IPS DF 6.9 (cell line): ENCODE measurements at places on chromosomes 11 and 22.

DNA sequence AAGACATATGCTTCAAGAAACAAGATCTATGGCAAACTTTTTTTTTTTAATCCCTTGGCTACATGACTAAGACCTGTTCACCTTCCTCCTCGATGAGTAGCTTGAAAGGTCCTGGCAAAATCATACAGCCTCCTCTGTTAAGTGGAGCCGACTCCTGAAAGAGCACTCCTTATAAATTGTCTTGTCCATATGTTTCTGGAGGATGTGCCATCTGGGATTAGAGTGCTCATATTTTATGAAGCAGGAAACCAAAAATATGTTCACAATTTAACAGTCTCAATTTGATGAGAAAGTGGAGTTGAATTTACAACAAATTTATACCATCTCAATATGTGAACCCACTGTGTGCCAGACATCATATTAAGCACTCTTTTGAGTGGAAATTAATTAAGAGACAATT, 912.1 kb upstream of the FAT3 start:
- no peak for DNase-seq

DNA sequence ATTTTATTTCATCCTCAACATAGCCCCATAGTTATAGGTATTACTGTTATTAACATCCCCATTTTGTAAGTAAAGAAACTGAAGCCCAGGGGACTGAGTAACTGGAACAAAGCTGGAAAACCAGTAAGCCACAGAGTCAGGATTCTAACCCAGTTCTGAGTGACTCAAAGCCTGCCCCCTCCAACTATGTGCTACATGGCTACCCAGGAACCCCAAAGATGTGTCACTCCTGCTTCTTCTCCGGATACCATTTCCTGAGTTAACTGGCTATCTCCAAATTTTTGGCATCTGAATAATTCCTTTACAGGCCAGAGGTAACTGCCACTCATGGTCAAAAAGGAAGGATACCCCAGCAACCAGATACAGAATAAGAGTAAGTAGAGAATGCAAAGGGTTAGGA, 43.6 kb downstream of the TENM4 start:
- no peak for DNase-seq

- no peak for DNase-seq
These were observed 18.0 kb upstream of the CHST1 start for GRCh38 chr11:45683271-45684058.

DNA sequence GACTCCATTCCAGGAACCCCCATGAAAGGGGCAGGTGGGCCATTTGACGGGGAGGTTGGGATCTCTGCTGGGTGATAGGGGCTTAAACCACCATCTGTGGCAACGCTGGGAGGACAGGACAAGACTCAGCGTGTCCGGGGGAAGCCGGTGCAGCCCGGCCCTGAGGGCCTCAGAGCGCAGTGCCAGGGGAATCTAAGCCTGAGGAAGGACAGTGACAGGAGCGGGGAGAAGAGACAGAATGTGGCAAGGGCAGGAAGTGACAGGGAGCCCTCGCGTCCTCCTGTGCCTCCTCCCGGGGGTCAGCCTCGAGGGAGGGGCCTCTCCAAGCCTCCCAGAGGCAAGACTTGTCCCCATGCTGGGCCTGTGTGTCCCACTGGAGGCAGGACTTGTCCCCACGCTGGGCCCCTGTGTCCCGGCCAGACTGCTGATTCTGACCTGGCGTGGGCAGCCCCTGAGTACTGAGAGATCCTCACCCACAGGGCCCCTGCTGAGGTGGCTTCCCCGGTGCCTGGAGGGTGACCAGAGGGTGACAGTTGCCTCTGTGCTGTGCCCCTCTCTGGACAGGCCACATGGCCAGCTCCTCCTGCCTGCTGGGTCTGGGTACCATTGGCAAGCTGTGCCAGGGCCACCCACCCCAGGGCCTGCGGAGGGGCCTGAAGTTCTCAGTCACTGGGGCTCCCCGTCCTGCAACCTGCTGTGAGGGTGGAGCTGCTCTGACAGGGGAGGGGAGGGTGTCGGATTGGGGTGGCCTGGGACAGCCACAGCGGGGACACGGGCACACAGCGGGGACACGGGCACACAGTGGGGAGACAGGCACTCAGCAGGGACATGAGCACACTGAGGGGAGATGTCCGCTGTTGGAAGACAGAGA, 676.2 kb downstream of the BRD1 start:
- no peak for DNase-seq

DNA sequence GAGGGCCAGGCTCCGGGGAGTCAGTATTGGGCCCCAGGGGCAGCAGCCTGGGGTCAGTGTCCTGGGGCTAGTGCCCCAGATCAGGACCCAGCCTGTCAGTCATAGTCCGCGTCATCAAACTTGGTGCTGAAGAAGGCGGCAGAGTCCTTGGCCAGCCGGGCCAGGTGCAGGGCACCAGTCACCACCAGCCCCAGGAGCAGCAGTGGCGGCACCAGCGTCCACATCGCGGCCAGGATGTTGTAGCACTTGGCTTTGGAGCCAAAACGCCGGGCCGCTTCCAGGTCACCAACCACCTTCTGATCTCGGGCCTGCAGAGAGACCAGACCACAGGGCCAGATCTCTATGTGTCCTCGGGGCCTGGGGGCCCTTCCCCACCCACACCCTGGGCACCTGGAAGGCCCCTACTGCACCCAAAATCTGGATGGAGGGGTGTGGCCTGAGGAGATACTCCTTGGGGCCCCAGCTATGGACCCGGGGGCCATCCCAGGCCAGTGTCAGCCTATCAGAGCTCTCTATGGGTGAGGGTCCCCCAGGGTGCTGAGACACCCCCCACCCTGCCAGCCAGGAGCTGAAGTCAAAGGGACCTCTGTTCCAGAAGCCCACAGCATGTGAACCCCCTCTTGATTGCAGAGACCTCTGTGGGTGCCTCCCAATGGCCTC, 790 bp downstream of the IFITM5 start:
- DNase-seq: no peak

DNA sequence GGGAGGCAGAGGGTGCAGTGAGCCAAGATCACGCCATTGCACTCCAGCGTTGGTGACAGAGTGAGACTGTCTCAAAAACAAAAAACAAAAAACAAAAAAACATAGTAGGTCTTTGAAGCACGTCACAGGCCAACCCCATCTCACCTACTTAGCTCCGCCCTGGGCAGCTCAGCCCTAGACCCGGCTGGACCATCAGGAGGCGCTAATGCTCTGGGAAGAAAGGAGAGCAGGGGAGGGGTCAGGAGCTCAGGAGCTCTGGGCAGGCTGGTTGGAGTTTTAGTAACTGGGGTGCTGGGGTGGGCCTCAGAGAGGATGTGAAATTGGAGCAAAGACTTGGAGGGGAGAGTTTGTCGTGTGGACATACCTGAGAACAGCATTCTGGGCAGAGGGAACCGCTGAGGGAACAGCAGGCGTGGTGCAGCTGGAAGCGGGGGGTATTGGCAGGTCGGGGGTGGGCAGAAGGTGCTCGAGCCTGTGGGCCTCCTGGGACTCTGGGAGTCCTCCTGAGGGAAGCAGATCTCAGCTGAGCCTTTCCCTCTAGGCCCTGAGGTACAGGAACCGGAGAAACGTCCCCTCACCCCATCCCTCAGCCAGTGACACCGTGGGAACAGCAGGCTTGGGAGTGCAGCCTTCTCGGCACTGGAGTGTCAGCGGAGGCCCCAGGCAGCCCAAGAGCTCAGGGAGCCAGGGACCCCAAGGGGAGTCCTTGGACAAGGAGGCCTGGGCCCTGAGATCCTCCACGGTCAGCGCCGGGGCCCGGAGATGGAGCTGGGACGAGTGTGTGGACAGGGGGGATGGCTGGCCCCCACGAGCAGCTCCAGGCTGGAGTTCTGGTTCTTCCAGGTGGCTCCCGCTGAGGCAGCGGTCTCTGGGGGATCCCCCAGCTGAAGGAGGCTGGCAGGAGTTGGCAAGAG, 2.2 kb upstream of the RPS6KA4 start:
- no peak for DNase-seq

- DNase-seq: no peak
These were observed 48.5 kb upstream of the BMAL1 start for GRCh38 chr11:13229136-13229535.

GRCh38 chr11:114272311-114272710, 23.9 kb upstream of the NNMT start:
- DNase-seq: no peak

DNA sequence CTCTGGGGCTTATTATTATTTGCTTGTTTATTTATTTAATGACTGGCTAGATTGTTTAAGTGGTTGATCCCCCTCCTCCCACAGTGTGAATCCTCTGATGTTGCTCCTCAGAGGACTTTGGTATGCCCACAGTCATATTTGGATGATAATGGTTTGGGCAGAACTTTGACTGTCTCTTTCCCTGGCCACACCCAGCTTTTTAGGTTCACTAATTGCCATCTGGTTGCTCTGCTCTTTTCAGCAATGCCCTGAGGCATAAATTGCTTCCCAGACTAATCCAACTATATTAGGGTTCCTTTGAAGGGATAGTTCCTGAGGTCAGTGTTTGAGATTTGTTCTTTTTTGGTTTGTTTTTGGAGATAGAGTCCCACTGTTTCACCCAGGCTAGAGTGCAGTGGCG, 99.3 kb upstream of the RRM1 start:
- DNase-seq: no peak

DNA sequence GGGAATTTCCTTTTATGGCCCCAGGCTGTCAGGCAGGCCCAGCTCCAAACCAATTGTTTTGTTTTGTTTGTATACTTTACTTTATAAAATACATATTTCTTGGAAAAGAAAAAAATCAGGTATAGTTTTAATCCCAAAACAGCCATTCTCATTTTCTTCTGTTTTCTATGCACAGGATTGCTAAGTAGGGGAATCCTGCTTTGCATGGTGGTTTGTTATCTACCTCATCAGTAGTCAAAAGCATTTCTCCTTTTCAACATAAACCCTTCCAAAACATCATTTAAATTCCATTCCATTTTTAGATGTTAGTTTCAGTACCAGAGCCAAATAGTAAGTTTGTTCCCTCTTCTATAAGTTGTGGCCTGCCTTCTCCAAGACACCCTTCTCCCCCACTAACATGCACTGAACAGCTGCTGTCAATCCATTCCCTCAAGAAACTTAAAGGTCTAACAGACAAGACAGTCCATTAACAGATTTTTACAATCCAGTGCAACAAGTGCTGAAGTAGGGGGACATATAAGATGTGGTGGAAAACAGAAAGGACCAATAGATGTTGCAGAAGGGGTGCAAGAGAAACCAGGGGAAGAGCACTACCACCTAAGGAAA, 3.7 kb downstream of the ILK start:
- DNase-seq: no peak

- DNase-seq: no peak
These were observed 5.4 kb downstream of the TRABD start for GRCh38 chr22:50190941-50191741.

- no peak for DNase-seq
These were observed 46.8 kb downstream of the ATXN10 start for GRCh38 chr22:45718391-45718790.

DNA sequence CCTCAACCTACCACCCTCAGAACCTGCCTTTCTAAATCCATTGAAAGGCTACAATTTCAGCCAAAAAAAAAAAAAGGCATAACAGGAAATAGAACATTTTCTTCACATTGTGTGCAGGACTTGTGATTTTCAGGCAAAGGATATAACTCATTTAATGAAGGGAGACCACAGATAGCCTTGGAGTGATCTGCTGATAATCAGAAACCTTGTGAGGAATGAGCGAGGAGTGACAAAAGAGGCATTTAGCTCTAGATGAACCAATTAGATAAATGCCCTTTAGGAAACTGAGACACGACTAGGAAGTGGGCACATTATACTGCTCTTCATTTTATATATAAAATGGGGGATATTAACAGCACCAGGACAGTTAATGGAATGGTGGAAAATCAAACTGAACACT, 216.5 kb upstream of the GRIA4 start:
- DNase-seq: no peak

- DNase-seq: peak; percentile 29
These were observed 565.9 kb downstream of the ETS1 start for GRCh38 chr11:128021349-128022006.

DNA sequence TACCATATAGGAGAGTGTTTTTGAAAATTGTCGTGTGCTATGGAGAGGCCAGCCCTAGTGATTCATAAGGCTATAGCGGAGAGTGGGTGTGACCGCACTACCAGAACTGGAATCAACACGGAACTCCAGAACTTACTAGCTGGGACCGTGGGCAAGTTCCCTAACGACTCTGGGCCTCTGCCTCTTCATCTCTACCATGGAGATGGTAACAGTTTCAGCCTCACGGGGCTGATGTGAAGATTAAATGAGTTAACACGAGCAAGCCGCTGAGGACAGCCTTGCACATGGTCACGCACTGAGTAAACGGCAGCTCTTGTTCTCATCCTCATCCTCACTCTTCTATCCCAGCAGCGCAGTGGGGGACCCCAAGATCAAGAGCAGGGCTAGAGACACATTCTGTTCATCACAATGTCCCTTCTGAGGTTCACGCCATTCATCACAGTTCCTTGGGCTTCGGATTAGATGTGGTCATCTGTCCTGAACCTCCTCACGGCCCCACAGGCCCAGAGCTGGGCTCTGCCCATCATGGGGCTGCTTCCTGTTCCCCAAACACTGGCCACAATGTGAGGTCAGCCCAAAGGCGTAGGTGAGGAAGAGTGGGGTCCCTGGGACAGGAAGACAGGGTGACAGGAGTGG, 47.2 kb upstream of the CD5 start:
- DNase-seq: no peak

- no peak for DNase-seq
These were observed 147.9 kb upstream of the LUZP2 start for GRCh38 chr11:24348908-24349307.

- DNase-seq: no peak
These were observed 78.7 kb upstream of the MYOD1 start for GRCh38 chr11:17640493-17641164.

- DNase-seq: no peak
These were observed 107.6 kb downstream of the ABTB2 start for GRCh38 chr11:34250211-34250610.
